ENCODE measurements at places on chromosomes 4 and X. TPM values are rescaled to one million over a fixed set of nuclear protein-coding genes. Genes with fewer than 3 reads are reported as not detected.

SOX3 gene
- polyA plus RNA-seq, result not detected

TMSB15C gene
- polyA plus RNA-seq, result not detected

GRCh38 chrX:116238567-116239255 is 68.2 kb downstream of the AGTR2 start:
- no peaks in the 10 kb centered on the region for H3K27me3 ChIP-seq
- H3K4me1 ChIP-seq, result no peaks in the 10 kb centered on the region
- H3K27ac ChIP-seq, result no peak overlapping the region
- no peak for DNase-seq

HTT-AS gene
- not detected for polyA plus RNA-seq

DNA sequence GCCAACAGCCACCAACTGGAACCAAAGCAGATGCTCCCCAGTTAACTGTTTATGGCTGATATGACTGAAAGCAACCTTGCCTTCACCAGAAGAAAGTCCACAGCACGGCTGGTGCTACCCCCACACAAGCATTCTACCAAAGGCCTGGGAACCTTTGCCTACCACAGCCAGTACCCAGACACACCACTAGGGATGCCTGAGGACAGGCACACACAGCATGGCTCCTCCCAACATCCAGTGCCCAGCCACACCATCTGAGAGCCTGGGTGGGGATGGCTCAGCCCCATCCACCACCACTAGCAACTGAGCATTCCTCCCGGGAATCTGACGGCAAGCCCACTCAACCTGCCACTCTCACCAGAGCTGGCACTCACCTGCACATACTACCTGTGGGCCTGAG is 178.6 kb downstream of the SLC7A11 start:
- no peak overlapping the region for H3K4me3 ChIP-seq
- no peaks in the 10 kb centered on the region for H3K4me1 ChIP-seq
- no peaks in the 10 kb centered on the region for H3K36me3 ChIP-seq
- no peaks in the 10 kb centered on the region for H3K27me3 ChIP-seq
- no peak overlapping the region for H3K27ac ChIP-seq

GRCh38 chr4:154642373-154643009 is 30.0 kb upstream of the FGG start:
- H3K4me3 ChIP-seq, result no peak overlapping the region
- no peak for DNase-seq
- H3K4me1 ChIP-seq, result no peaks in the 10 kb centered on the region
- H3K27ac ChIP-seq, result no peak overlapping the region
- peaks cover 4% of the 10 kb centered on the region for H3K27me3 ChIP-seq

GRCh38 chrX:14274691-14275090 is 245.0 kb upstream of the GEMIN8 start:
- H3K27ac ChIP-seq, result no peak overlapping the region
- H3K4me3 ChIP-seq, result no peak overlapping the region
- H3K27me3 ChIP-seq, result no peaks in the 10 kb centered on the region
- no peak for DNase-seq
- H3K4me1 ChIP-seq, result no peaks in the 10 kb centered on the region

AMTN gene
- polyA plus RNA-seq, result not detected

THAP6 gene
- 10.3 TPM for polyA plus RNA-seq

GRCh38 chr4:77699731-77700210 is 94.2 kb downstream of the CXCL13 start:
- no peak for DNase-seq
- H3K27ac ChIP-seq, result no peak overlapping the region
- H3K27me3 ChIP-seq, result no peaks in the 10 kb centered on the region
- H3K4me1 ChIP-seq, result no peaks in the 10 kb centered on the region
- H3K36me3 ChIP-seq, result peaks cover 3% of the 10 kb centered on the region

SNCA gene
- polyA plus RNA-seq, result 4.8 TPM

DNA sequence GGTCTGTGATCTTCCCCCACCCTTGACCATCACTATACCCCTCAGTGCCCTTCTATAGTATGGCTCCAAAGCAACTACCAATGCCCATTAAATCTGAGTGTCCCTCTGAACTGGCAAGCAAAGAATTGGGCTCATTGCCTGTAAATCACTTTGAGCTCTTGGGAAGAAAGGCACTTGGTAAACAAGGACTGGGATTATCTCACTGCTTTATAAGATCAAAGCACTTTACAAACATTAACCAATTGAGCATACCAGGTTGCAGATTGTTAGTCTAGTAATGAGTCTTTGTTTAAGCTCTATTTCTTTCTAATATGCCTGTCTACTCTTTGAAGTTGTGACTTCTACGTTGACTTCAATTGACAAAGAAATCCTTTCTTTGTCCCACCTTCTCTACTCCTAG is 34.1 kb downstream of the AREG start:
- no peak overlapping the region for H3K4me3 ChIP-seq
- no peak for DNase-seq
- peaks cover 2% of the 10 kb centered on the region for H3K27me3 ChIP-seq
- H3K27ac ChIP-seq, result no peak overlapping the region
- no peaks in the 10 kb centered on the region for H3K4me1 ChIP-seq

DNA sequence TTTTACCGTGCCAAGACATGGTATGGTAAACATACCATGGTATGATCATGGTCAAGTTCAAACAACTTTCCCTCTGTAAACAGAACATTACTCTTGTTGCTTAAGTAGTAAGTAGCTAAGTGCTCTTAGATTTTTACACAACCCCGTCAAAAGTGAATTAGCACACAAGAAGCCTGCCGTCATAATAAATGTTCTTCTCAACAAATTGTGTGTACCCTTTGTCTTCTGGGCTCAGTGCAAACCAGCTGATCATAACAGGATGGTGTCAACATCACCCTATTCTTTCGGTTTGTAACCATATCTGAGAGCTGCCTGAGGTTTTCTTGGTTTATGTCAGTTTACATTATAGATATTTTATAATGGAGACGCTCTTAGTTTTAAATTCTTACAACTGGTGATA is 28.8 kb downstream of the MSL3 start:
- H3K4me3 ChIP-seq, result peak overlapping the region; percentile 84
- H3K27me3 ChIP-seq, result peaks cover 3% of the 10 kb centered on the region
- H3K36me3 ChIP-seq, result no peaks in the 10 kb centered on the region
- DNase-seq, result no peak

DNA sequence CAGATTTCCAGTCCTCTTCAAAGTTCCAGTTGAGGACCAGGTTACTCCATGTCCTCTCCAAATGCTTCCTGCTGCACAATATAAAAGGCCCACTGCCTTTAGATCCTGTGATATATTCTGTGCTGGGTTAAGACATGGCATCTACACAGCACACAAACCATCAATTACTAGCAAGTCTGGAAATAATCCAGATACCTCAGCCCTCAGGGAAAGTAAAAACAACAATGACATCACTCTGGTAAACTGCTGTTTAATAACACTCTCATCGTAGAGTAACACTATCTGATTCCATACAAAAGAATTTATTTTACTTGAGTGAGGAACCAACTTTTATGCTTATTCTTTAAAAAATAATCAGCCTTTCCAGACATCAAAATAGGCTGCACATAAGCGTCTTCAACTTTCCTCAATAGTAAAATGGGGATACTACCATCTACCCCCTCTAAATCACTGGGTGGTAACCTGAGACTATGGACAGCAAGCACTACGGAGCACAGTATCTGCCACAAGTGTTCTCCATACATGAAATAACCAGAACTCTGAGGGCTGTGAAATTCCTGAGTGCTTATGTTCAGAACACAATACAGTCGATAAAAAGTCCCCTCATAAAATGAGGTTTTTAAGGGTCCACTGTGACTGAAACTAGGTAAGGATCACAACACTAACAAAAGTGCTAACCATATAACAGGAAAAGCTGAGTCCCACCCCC is 53.4 kb downstream of the ABCG2 start:
- H3K4me1 ChIP-seq, result peaks cover 11% of the 10 kb centered on the region
- no peak overlapping the region for H3K27ac ChIP-seq
- H3K27me3 ChIP-seq, result no peaks in the 10 kb centered on the region
- no peak for DNase-seq
